Stimulated activated CD8-positive, alpha-beta memory T cell treated with anti-CD3 and anti-CD28 coated beads, Interleukin-15, amount 100 ng/mL, for 4 hours (primary cell): ENCODE measurements at places on chromosomes 4 and X.

- DNase-seq, result no peak
Measured at GRCh38 chr4:174697202-174697601, 131.8 kb downstream of the GLRA3 start.

- DNase-seq, result no peak
Measured at GRCh38 chr4:15868111-15868510, 70.4 kb downstream of the FGFBP1 start.

DNA sequence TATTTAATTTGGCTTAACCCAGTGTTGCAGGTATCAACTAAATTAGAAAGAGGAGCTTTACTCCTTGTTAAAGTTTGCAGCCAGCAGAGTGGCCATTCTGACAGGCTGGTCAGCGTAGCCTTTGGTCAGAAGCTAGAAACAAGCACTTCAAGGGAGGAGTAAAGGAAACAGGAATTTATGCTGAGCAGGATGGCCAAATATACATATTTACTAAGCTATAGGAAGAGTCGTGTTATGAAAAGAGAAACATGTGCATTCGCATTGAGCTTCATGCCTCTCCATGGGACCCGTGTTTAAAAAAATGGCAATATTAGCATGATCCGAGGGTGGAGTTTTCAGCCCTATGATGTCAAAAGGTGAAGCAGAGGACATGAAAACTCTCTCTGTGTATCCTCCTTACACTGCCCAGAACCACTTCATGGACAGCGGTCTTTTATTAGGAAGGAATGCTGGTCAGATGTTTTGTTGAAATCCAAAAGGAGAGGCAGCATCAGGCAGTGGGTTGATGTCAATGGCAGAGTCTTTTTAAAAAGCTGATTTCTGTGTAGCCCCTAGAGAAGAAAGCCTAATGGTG, 71.8 kb upstream of the MAPK10 start:
- no peak for DNase-seq

GRCh38 chrX:9851890-9852289, 65.7 kb downstream of the SHROOM2 start:
- DNase-seq, result no peak

- no peak for DNase-seq
Measured at GRCh38 chrX:148448686-148449085, 51.7 kb upstream of the AFF2 start.

GRCh38 chrX:34528081-34528480, 129.0 kb downstream of the TMEM47 start:
- no peak for DNase-seq

DNA sequence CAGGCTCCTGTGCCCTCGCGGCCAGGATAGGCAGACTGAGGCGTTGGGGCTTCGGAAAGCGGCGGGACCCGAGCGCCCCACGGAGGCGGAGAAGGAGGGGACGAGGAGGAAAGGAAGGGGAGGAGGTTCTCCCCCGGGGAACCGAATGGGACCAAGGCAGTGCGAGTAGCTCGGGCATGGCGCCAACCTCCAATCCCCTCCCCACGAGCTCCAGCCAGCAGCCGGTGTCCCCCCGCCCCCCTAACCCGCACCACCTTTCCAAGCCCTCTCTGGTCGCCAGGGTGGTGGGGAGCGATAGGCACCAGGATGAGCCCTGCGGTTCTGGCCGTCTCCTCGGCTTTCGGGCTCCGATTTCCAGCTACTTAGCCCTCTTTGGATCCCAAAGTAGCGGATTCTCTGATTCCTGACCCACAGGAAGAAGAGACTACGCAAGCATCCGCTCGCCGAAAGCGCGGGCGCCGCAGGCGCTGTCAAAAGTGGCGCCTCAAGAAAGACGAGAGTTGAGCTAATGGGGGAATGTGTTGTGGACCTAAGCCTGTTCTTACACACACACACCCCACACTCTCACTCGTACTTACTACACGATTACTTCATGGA, 15.2 kb upstream of the ZIC3 start:
- no peak for DNase-seq
